ENCODE measurements at places on chromosomes 3 and 15.

DNA sequence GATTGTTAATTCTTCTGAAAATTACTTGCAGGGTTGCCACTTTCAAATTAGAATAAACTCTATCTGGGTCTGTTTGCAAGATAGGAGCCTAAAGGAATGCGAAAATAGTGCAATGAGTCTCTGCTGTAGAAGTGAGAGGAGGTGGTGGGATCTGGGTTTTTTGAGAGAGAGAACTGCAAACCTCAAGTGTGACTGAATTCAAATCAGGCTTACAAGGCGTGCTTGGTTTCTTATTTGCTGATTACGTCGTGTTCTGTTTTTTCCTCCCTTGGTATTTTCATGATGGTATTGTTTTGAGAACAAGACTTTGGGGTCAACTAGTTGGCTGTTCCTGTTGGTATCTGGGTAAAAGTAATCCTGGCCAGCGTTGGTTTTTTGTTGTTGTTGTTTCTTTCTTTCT is 490.9 kb upstream of the CFAP20DC start:
- H3K27me3 ChIP-seq = no peaks in the 10 kb centered on the region
- no peak for DNase-seq
- no peaks in the 10 kb centered on the region for H3K36me3 ChIP-seq
- no peak overlapping the region for H3K4me3 ChIP-seq
- H3K4me1 ChIP-seq = peaks cover 36% of the 10 kb centered on the region
- no peak overlapping the region for H3K27ac ChIP-seq

GRCh38 chr15:86649277-86649676 is 569.6 kb downstream of the AGBL1 start:
- no peak for DNase-seq
- no peak overlapping the region for H3K4me3 ChIP-seq
- no peaks in the 10 kb centered on the region for H3K36me3 ChIP-seq
- no peaks in the 10 kb centered on the region for H3K27me3 ChIP-seq
- H3K4me1 ChIP-seq = no peaks in the 10 kb centered on the region
- no peak overlapping the region for H3K27ac ChIP-seq

- DNase-seq = no peak
- no peaks in the 10 kb centered on the region for H3K36me3 ChIP-seq
- no peak overlapping the region for H3K27ac ChIP-seq
- H3K27me3 ChIP-seq = no peaks in the 10 kb centered on the region
- peaks cover 17% of the 10 kb centered on the region for H3K4me1 ChIP-seq
These were observed 359.5 kb upstream of the CBLB start for GRCh38 chr3:106228271-106228670.

- no peak overlapping the region for H3K4me3 ChIP-seq
- H3K4me1 ChIP-seq = no peaks in the 10 kb centered on the region
- H3K27ac ChIP-seq = no peak overlapping the region
- no peaks in the 10 kb centered on the region for H3K36me3 ChIP-seq
- H3K27me3 ChIP-seq = peaks cover 55% of the 10 kb centered on the region
- DNase-seq = no peak
These were observed 5.1 kb downstream of the CCR5 start for GRCh38 chr3:46375814-46376213.

- peak overlapping the region; percentile 88 for H3K27ac ChIP-seq
- H3K4me3 ChIP-seq = peak overlapping the region; percentile 90
- H3K27me3 ChIP-seq = no peaks in the 10 kb centered on the region
- H3K36me3 ChIP-seq = no peaks in the 10 kb centered on the region
These were observed 5.0 kb downstream of the GATA2 start for GRCh38 chr3:128487813-128488635.

GRCh38 chr3:4885316-4885715 is 93.9 kb upstream of the BHLHE40 start:
- H3K36me3 ChIP-seq = no peaks in the 10 kb centered on the region
- H3K27ac ChIP-seq = no peak overlapping the region
- H3K4me1 ChIP-seq = no peaks in the 10 kb centered on the region
- H3K27me3 ChIP-seq = no peaks in the 10 kb centered on the region

GRCh38 chr3:98733812-98734281 is 29.3 kb upstream of the ST3GAL6 start:
- no peak overlapping the region for H3K27ac ChIP-seq
- DNase-seq = no peak
- H3K4me3 ChIP-seq = peak overlapping the region; percentile 66
- H3K36me3 ChIP-seq = no peaks in the 10 kb centered on the region

DNA sequence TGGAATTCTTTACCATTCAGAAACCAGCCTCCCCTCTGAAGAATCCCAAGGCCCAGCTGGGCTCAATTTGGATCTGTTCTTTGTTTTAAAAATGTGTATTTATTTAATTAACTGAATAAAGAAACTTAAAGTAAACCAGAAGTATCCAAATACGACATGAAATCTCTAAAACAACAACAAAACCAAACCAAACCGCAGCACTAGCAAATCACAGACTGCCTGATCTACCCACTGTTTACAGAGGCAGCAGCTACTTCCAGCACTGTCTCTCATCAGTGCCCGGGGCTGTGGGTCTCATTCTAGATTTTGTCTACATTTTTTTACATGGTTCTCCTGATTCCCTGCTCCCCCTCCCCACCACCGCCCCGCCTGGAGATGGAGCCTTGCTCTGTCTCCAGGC is 2.3 kb downstream of the FLNB start:
- H3K36me3 ChIP-seq = no peaks in the 10 kb centered on the region
- H3K4me1 ChIP-seq = peaks cover 57% of the 10 kb centered on the region
- peak overlapping the region; percentile 44 for H3K27ac ChIP-seq
- no peaks in the 10 kb centered on the region for H3K27me3 ChIP-seq

- no peak for DNase-seq
- no peak overlapping the region for H3K4me3 ChIP-seq
- no peaks in the 10 kb centered on the region for H3K27me3 ChIP-seq
- H3K4me1 ChIP-seq = no peaks in the 10 kb centered on the region
- peaks cover 10% of the 10 kb centered on the region for H3K36me3 ChIP-seq
These were observed 116.5 kb downstream of the NEK10 start for GRCh38 chr3:27252646-27253045.

DNA sequence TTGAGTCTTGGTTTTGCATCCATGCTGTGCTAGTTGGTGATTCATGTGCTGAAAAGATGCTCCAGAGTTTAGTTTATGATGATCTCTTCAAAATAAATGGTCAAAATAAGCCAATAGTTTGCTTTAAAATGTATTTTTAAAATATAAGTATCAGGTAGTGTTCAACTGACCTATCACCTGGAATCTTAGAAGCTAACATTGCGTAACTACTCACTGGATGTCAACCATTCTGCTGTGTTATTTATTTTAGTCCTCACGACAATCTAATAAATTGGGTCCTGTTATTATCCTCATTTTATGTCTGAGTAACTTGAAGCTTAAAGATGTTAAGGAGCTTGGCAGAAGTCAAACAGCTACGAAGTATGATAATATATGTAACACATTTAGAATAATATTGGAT is 563.7 kb upstream of the MDFIC2 start:
- H3K27me3 ChIP-seq = no peaks in the 10 kb centered on the region
- no peaks in the 10 kb centered on the region for H3K36me3 ChIP-seq
- no peak overlapping the region for H3K4me3 ChIP-seq
- DNase-seq = no peak

GRCh38 chr15:65762914-65763787 is 28.9 kb downstream of the DENND4A start:
- DNase-seq = no peak
- no peak overlapping the region for H3K4me3 ChIP-seq
- no peaks in the 10 kb centered on the region for H3K36me3 ChIP-seq
- H3K27ac ChIP-seq = no peak overlapping the region
- H3K27me3 ChIP-seq = no peaks in the 10 kb centered on the region

DNA sequence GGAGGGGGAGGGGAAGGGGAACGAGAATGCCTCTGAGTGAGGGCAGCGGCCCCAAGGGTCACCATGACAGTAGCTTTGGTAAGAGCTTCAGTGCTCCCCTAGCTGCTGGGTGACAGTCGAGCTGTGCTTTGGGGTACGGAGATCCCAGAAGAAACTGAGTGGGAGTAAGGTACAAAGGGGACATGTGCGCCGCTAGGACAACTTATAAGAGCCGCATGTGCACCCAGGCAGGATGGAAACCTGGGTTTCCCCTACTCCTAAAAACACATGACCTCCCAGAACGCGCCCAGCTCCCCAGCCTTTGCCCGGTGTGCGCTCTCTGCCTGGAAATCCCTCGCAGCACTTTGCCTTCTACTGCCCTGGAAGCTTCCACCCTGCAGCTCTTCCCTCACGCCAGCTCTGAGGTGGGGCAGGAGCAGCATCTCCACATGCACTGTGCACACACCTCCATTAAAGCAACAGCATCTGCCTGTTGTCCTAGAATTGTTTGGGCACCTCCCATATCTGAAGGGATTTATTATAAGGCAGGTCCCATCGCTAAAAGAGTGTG is 232.2 kb downstream of the ADAMTS17 start:
- no peaks in the 10 kb centered on the region for H3K27me3 ChIP-seq
- H3K4me3 ChIP-seq = no peak overlapping the region
- no peak overlapping the region for H3K27ac ChIP-seq
- H3K4me1 ChIP-seq = peaks cover 11% of the 10 kb centered on the region

DNA sequence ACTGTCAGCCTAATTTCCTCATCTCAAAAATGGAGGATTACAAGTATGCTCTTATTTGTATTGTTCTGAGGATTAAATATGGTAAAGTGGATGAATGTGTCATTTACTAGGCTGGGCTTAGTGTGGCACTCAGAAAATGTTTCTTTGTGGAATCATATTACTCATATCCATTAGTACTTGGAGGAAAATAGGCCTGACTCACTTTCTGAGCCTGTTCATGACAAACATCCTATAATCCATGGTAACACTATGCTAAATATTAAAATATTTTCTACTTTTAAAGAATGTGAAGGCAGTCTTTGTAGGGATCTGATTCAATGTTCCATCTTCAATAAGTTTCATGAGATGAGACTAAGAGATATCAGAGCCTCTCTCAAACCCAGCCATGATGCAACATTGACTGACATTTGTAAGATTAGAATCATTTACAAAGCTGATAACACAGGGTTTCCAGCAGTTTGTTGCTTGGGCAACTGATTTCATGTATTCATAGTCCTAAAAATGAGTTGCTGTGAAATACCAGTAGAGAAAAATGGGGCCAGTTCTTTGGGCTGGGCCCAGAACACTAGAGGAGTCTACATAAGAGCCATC is 1048.5 kb downstream of the NTRK3 start:
- H3K27me3 ChIP-seq = no peaks in the 10 kb centered on the region
- H3K36me3 ChIP-seq = no peaks in the 10 kb centered on the region
- H3K27ac ChIP-seq = no peak overlapping the region
- peak; percentile 7 for DNase-seq
- no peak overlapping the region for H3K4me3 ChIP-seq

DNA sequence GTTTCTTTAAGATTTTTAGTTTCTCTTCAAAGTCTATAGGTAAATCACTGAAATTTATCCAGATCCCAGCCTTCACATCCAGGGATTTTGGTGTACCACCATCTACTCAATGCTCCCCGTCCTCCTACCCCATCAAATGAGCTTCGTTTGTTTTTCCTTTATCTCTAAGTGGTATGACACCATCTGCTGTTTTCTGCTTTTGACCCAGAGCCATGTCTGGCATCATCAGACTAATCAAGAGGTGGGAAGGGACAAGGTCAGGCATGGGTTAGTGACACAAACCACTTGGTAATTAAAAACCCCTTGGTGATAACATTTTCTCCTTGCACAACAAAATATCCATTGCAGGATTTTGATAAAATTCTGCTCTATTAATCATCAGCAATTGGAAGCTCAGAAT is 92.7 kb upstream of the GOLGA8J start:
- no peaks in the 10 kb centered on the region for H3K4me1 ChIP-seq
- no peak for DNase-seq
- H3K27ac ChIP-seq = no peak overlapping the region
- no peak overlapping the region for H3K4me3 ChIP-seq

DNA sequence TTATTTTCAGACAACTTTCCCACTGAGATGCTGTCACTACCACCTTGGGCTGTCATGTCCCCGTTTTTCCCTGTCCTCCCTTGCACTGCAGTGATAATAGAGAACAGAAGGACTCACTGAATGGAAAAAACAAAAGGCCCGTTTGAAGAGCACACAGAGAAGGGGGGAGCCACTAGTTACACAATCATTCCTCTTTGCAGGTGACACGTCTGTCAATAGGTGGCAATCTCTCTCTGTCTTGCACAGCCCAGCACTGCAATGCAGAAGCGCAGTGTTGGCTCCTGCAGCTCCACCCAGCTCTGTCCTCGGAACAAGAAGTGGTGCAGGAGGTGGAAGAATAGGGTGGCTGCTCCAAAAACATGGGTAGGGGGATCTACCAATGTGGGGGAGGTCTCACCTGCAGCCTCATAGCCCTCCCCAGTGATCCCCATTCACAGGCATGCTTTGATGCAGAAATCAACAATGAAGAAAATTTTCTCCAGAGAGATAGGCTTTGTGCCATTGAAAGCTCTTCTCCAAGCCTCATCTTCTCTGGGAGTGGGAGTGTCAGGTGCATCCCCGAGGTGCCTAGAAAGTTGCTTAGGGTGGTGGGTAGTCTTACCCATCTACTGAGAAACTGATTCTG is 31.8 kb downstream of the FSTL1 start:
- no peak overlapping the region for H3K4me3 ChIP-seq
- H3K36me3 ChIP-seq = peaks cover 43% of the 10 kb centered on the region
- H3K4me1 ChIP-seq = peaks cover 72% of the 10 kb centered on the region
- peak overlapping the region; percentile 89 for H3K27ac ChIP-seq

DNA sequence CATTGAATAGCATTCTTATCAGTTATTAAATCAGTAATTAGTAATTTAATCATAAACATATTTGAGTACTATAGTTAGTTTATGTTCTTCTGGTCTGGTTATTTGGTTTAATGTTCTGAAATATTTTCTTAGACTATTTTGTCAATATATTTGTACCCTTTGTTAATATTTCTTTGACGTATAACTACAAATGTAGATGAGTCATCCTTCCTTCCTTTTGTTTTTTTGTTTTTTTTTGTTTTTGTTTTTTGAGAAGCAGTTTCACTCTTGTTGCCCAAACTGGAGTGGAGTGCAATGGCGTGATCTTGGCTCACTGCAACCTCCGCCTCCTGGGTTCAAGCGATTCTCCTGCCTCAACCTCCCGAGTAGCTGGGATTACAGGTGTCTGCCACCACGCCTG is 17.4 kb upstream of the EIF3J start:
- no peak overlapping the region for H3K4me3 ChIP-seq
- no peaks in the 10 kb centered on the region for H3K27me3 ChIP-seq
- no peaks in the 10 kb centered on the region for H3K4me1 ChIP-seq
- peaks cover 18% of the 10 kb centered on the region for H3K36me3 ChIP-seq
- no peak for DNase-seq

DNA sequence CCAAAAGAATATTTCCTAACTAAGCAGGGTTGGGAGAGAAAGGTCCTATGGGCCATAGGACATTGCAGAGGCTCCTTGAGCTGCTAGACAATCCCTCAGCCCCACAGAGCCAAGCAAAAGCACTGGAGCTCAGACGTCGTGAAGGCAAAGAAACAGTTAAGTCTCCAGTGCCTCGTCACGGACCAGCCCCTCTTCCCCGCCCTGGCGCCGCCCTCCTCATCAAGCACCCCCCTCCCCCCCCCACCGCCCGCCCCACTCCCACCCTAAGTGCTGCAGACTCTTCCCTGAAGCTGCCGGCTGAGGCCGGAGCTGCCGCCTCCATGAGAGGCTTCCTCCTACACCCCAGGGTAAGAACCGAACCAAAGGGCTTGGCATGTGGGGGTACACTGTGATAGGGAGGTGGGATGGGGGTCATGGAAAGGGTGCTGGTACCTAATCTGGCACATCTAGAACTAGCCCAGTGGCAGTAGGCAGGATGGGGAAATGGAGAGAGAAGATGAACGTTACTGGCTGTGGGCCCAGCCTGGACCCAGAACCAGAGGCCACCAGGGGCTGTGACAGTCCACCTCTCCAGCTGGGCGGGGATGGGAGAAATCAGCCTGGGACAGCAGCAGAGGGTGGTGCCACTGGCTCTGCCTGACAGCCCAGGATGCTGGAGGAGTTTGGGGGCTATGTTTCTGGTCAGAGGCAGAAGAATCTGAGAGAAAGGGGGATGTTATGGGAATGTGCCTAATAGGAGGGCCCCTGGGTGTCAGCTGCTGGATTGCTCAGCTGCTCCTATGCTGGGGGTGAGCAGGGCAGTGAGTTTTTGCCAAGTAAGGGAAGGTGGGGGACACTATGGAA is at the start of gene MAP1A:
Gene MAP1A (plus strand): TSS at position 255 of the 843 bp plus-strand sequence. CDS start 3,866 bp downstream, outside the sequence.
- H3K36me3 ChIP-seq = peaks cover 19% of the 10 kb centered on the region
- H3K4me3 ChIP-seq = peak within 1 kb of the TSS; percentile 100
- peak; percentile 85 for DNase-seq
- peaks cover 48% of the 10 kb centered on the region for H3K4me1 ChIP-seq

Measured in GM23248 (cell line).